ENCODE measurements at places on chromosomes 12 and 14.

- DNase-seq, result peak; percentile 81
Measured at GRCh38 chr12:70994217-70994788, 73.8 kb upstream of the PTPRR start.

DNA sequence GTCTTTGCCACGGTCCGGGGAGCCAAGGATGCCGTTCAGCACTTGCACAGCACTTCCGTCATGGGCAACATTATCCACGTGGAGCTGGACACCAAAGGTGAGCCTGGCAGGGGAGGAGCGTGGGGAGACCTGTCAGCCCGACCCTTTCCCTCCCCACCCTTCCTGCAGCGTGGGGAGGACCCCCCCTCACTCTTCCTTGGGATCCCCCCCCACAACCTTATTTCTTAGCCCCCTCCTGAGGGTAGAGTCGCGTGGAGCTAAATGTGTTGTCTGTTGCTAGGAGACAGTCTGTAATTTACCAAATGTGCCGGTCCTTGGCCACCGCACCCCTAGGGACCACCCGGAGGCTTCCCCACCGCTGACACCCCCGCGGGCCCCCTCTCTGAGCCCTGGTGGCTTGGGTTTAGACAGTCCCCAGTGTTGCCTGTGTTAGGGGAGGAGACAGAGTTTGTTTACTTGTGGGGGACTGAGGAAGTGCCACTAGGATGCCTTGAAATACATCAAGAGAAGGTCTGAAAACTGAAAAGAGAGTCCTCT lies 2.3 kb downstream of the SETD1B start:
- DNase-seq, result no peak

- DNase-seq, result peak; percentile 70
Measured at GRCh38 chr12:60205500-60205899, 609.7 kb downstream of the SLC16A7 start.

GRCh38 chr14:102502571-102502970 lies 7.0 kb downstream of the ANKRD9 start:
- DNase-seq, result no peak

- no peak for DNase-seq
Measured at GRCh38 chr12:118625050-118625675, 248.8 kb downstream of the SUDS3 start.

GRCh38 chr12:111094157-111095010 lies 174.0 kb upstream of the MYL2 start:
- DNase-seq, result no peak

GRCh38 chr14:32702562-32702961 lies 236.1 kb upstream of the NPAS3 start:
- no peak for DNase-seq

DNA sequence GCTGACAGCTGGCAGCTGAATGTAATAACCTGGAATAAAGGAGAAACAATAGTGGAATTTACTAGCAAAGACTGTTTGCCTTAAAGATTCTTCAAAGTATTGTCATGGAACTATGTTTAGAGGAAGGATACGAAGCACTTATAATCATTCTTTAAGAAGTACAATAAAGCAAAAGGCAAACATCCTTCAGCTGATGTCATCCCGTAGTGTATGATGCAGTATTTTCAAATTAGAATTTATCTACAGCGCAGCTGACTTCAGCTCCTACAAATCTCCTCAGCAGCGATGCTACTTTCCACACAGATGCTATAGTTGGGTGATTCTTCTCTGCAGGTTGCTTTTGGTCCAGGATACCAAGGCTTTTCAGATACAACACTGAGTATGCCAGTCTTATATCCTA lies 31.5 kb downstream of the CLEC1A start:
- no peak for DNase-seq

GRCh38 chr14:40098468-40098867 lies 666.2 kb upstream of the FBXO33 start:
- no peak for DNase-seq

DNA sequence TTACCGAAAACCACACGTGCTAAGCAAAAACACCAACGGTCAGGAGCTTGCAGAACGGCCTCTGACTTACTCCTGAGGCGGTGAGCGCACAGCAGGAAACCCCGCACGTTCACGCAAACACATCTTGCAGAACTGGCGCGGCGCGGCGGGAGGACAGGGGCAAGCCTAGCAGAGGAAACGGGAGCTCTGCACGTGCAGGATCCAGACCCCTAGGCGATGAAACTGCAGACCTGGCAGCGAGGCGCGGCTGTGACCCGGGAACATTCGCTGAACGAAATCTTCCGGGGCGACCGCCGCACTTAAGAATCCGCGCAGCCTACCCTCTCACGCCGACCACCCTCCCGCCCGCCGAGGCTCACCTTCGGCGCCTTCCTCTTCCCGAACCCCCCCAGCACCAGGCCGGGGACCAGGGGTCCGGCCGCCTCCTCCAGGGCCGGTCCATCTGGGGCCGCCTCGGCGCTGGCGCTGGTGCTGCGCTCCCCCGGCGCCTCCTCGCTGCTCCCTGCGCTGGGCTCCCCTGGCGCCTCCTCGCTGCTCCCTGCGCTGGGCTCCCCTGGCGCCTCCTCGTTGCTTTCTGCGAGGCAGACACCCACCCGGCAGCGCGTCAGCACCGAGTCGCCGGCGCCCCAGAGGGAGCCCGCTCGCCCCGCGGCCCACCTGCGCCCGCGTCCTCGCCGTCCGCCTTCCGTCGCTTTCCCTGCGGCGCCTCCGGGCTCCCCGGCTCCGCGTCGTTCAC lies 615 bp downstream of the DDX51 start:
- no peak for DNase-seq

GRCh38 chr12:52206304-52207040 lies 14.7 kb upstream of the KRT80 start:
- no peak for DNase-seq

DNA sequence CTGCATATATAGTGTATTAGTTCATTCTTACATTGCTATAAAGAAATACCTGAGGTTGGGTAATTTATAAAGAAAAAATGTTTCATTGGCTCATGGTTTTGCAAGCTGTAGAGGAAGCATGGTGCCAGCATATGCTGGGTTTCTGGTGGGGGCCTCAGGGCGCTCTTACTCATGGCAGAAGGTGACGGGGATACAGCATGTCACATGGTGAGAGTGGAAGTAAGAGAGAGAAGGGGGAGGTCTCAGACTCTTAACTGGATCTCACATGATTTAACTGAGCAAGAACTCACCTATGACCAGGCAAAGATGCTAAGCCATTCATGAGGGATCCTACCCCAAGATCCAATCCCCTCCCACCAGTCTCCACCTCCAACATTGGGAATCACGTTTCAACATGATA lies 15.9 kb upstream of the PAWR start:
- peak; percentile 11 for DNase-seq

DNA sequence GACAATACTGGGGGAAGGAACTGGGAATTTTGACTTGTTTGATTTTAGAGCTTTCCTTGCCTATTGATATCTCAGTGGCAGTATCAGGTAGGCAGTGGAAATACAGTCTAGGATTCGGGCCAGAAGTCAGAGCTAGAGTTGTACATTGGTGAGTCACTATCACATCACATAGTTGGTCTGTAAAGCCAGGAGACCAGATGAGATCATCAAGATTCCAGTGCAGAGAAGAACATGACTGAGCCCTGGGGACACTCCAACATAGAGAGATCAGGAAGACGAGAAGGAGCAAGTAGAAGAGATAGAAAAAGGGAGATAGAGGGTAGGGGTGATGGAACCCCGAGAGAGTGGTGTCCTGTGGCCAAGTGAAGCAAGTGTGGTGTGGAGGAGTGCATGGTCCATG lies 46.6 kb upstream of the NR1H4 start:
- peak; percentile 31 for DNase-seq

DNA sequence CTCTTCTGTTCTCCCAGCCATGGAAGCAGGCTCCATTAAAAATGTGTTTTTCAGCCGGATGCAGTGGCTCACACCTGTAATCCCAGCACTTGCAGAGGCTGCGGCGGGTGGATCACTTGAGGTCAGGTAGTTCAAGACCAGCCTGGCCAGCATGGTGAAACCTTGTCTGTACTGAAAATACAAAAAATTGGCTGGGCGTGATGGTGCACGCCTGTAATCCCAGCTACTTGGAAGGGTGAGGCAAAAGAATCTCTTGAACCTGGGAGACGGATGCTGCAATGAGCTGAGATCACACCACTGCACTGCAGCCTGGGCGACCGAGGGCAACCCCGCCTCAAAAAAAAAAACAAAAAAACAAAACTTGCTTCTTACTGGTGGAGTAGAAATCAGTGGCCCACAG lies 39.8 kb downstream of the FNTB start:
- no peak for DNase-seq

GRCh38 chr12:53467082-53467481 lies 15.2 kb downstream of the PCBP2 start:
- DNase-seq, result no peak

DNA sequence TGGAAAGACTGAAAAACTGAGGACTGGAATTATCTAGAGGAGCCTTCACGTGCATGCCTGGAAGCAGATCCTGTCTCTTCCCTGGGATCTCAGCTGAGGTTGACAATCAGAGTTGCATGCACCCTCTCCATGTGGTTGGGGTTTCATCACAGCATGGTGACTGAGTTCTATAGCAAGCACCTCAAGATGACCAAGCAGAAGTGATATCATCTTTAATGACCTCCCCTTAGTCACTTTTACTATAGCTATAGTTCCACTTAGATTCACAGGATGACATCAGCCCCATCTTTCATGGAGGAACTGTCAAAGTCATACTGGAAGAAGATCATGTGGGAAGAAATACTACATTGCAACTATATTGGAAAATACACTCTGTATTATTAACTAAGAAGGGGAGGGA lies 105.8 kb upstream of the ATXN7L3B start:
- no peak for DNase-seq

- no peak for DNase-seq
Measured at GRCh38 chr14:73761618-73762355, 47.6 kb upstream of the PNMA1 start.

- DNase-seq, result peak; percentile 63
Measured at GRCh38 chr12:53190108-53190729, 9.5 kb upstream of the CSAD start.

- DNase-seq, result peak; percentile 15
Measured at GRCh38 chr14:31510222-31510621, 22.4 kb upstream of the GPR33 start.

- peak; percentile 80 for DNase-seq
Measured at GRCh38 chr12:112419297-112420133, 768 bp downstream of the PTPN11 start.

- no peak for DNase-seq
Measured at GRCh38 chr14:63891148-63891975, 38.6 kb downstream of the SYNE2 start.

GRCh38 chr12:28704477-28705169 lies 444.5 kb upstream of the FAR2 start:
- peak; percentile 41 for DNase-seq

DNA sequence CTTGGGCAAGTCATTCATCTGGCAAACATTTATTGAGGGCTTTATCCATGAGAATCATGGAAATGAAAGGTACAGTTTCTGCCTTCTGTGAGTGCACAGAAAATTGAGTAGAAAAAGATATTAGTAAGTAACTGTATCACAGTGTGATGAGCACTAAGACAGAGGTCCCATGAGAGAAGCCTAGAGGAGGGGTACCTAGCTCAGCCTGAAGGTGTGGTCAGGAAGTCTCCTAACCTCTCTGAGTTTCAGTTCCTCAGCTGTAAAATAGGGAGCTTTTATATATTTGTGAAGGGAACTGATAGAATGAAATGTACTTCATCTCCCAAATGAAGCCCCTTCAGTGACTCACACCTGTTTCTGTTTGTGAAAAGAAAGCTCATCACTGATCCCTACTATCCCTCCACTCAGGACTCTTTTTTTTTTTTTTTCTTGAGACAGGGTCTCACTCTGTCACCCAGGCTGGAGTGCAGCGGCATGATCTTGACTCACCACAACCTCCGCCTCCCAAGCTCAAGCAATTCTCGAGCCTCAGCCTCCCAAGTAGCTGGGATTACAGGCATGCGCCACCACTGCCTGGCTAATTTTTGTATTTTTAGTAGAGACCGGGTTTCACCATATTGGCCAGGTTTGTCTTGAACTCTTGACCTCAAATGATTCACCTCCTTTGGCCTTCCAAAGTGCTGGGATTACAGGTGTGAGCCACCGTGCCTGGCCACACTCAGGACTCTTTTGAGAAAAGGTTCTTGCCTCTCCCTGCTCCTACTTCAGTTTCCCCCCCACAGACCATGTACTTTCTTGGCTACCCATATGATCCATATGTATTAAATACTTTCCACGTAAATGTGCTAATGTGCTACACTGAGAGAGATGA lies 93.7 kb upstream of the FUT8 start:
- no peak for DNase-seq

DNA sequence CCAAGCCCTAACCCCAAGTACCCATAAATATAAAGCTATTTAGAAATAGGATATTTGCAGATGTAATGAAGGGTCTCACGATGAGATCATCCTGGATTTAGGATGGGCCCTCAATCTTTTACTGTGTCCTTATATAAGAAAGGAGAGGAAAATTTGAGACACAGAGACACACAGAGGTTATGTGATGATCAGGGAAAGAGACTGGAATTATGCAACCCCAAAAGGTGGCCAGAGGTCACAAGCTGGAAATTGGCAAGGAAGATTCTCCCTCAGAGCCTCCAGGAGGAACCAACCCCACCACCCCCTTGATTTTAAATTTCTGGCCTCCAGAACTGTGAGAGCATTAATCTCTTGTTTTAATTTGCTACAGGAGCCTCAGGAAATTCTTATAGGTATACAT lies 334.9 kb upstream of the PRICKLE1 start:
- no peak for DNase-seq

GRCh38 chr12:71655495-71655894 lies 8.2 kb downstream of the ZFC3H1 start:
- no peak for DNase-seq

DNA sequence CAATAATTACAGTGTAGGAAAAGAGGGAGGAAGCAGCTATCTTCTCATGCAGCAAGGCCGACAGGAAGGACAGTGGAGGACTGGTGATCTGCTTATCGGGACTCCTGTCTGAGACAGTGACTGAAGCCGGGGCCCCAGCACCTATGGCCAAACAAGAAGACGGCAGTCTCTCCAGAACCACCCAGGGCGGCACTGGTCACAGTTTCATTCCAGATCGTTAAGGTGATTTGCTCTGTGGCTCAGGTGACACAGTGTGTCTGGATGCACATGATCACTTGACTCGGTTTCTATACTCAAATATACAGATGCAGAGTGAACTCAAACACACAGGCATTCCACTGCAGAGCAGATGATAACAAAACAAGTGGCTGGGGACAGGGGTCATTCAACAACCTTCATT lies 52.1 kb upstream of the CORO1C start:
- DNase-seq, result no peak

DNA sequence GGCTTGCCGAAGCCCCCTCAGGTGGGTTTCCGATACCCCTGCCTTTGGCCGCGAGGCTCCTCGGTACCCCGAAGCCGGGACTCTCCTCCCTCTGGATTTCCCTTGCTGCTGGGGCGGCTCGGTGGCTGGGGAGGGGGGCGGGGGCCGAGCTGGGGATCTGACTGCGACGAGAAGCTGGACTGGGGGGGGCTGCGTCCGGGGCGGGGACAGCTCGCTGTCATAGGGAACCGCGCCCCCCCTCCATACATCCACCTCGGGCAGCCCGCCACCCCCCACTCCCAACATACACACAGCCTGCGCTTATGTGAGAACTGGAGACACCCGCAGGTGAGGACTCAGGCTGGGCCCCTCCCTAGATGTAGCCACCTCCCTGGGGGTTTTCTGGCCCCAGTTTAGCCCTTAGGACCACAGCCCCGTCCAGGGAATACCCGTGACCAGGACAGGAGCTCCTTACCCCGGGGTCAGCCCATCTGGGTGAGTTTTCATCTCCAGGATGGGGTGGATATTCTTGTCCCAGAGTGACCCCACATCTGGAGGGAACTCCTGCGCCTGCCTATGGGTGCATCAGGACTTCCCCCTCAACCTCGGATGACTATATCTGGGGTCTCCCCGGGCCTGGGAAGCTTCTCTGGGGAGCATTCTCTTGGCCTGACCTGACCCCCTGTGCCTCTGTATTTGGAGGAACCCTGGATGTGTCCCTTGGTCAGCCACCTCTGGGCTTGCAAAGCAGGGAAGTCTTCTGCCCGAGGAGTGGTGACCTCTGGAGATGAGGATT lies 687 bp downstream of the ASIC1 start:
- no peak for DNase-seq

Measured in fibroblast of skin of right quadriceps (primary cell).